ENCODE measurements at places on chromosomes 1 and 21. TPM values are rescaled to one million over a fixed set of nuclear protein-coding genes. Genes with fewer than 3 reads are reported as not detected.

DNA sequence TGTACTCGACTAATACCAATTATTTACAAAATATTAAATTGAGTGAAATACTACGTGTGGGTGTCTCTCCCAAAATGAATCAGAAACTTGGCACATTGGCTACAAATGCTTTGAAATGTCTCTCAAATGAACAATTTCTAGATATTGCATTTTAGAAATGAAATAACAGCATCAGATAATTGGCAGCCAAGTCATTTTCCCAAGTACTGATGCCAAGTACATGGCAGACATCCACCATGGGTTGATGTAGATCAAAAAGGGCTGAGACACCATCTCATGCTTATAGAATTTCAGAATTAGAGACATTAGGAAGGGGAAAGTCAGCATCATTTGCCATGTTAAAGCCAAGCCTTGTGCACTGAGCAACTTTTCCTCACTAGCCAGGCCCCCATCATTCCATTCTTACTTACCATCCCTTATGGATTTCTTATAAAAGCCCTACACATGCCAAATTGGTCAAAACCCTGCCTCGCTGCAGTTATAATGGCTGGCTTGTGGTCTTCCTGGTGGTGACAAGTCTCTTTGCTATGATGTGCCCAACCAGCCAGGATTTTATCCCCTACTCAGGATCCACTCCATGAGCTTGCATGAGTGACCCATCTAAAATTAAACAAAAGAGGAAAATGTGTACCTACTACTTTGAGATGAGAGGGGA, 73.1 kb downstream of the GREM2 start:
- H3K36me3 ChIP-seq = no peaks in the 10 kb centered on the region
- no peak overlapping the region for H3K27ac ChIP-seq
- no peak overlapping the region for H3K4me3 ChIP-seq

DNA sequence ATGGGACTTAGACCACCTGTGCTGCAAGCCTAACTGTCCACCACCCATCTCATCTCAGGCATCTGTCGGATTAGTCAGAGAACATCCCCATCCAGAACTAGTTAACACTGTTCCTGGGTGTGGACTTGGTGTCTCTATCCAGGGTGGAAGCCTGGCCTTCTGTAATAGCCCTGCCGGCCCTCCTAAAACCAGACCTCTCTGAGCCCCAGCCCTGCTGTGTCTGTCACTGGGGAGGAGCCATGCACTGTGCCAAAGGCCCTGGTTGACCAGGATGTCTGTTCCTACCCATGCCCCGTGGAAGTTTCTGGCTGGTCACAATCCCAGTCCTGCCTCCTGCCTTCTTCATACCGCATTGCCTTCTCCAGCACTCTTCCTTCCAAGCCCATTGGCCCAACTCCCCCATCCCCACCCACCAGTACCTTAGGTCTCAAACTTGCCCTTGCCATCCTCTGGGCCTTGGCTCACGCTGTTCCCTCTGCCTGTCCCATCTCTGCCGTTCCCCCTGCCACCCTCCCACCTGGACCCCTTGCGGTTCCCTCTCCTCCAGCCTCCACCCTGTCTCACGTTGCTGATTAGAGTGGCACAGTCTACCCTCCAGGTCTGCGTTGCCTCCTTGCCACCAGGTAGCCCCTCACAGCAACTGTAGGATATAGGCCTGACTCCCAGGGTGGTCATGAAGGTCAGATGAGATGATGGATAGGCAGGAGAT, 105.6 kb downstream of the EPHB2 start:
- no peaks in the 10 kb centered on the region for H3K27me3 ChIP-seq
- H3K36me3 ChIP-seq = no peaks in the 10 kb centered on the region
- H3K4me3 ChIP-seq = no peak overlapping the region

GRCh38 chr1:240350910-240351331, 259.2 kb downstream of the FMN2 start:
- no peaks in the 10 kb centered on the region for H3K4me1 ChIP-seq
- H3K36me3 ChIP-seq = no peaks in the 10 kb centered on the region
- H3K27me3 ChIP-seq = no peaks in the 10 kb centered on the region
- no peak overlapping the region for H3K27ac ChIP-seq

The DIO1 gene
- total RNA-seq = not detected

The VSIG8 gene
- not detected for total RNA-seq

- no peak overlapping the region for H3K4me3 ChIP-seq
- no peak overlapping the region for H3K27ac ChIP-seq
- H3K36me3 ChIP-seq = peaks cover 9% of the 10 kb centered on the region
- peak; percentile 77 for DNase-seq
Observed at GRCh38 chr21:45128613-45129188, 54.3 kb downstream of the ADARB1 start.
